ENCODE measurements at places on chromosomes 2 and 18.

- DNase-seq = no peak
Measured at GRCh38 chr18:58052960-58053359, 8.9 kb downstream of the NEDD4L start.

DNA sequence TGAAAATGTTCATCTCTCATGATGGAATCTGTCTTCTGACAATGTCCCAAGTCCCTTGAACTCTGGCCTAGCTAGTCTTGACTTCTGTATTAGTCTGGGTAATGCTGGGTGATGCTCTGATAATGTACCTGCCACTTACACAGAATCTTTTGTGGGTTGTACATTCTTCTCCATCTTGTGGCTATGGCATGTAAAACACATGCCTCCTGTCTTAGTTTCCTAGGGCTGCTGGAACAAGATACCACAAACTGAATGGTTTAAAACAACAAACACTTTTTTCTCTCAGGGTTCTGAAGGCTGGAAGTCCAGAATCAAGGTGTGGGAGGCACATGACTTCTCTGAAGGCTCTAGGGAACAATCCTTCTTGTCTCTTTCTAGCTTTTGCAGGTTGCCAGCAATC lies 57.1 kb downstream of the RAPGEF4 start:
- DNase-seq = no peak

DNA sequence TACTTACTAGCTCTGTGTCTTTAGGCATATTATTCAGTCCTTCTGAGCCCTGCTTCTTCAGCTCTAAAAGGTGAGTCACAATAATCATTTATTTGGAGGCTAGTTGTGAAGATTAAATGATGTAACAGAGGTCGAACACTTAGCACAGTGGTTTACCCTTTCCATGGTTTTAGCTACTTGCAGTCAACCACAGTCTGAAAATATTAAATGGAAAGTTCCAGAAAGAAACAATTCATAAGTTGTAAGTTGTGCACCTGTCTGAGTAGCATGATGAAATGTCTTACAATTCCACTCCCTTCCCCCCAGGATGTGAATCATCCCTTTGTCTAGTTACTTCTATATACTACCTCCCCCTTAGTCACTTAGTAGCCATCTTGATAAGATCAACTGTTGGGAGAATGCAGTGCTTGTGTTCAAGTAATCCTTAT lies 217.6 kb upstream of the THUMPD2 start:
- peak; percentile 9 for DNase-seq

GRCh38 chr18:69961718-69962117 lies 14.0 kb upstream of the CD226 start:
- peak; percentile 69 for DNase-seq

DNA sequence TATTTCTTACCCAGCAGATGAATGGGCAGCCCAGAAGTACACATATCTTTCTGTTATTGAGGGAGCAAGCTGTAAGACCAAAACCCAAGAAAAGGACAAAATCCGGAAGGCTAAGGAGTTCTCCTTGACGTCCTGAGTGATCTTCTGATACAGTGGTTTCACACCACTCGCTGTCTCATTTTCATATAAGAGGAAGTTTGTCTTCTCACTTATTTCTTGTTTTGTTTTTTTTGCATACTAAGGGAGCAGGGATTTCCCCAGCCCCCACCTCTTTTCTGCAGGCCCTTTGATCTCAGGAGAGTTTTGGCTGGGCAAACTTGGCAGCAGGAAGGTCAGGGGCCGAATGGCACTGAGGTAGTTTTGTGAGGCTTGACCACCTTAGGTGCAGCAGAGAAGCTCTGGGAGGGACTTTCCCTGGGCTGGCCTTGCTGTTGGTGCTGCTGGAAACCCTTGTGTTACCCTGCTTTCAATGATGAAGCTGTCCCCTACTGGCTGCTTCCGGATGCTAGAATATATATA lies 13.3 kb downstream of the CHRNA1 start:
- DNase-seq = no peak

DNA sequence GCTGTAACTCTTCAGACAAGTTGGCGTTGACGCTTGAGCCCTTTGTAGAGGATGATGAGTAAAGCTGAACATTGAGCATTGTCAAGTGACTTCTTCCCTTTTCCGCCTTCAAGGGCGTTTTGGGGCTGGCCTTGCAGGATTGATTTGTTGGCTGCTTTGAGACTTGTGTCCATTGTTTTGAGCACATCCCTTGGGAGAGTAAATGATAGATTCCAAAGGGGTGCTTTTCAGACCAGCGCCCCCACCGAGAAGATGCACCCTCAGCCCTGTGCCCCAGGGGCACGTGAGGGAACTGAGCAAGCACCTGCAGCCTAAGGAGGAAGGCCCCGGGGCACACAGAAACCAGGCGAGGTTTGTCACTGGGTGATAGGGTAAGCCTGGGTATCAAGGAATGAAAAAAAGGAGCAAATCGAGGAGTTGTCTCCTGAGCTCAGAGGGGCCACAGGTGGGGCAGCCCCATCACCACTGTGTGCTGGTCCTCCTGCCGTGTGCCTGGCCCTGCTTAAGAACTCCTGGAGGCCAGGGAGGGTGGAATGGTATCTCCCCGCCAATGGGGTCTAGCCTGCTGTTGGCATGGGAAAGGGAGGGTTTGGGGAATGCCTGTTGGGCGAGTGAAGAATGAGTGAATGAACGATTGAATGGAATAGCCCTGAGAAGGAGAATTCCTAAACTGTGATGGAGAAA lies 64.0 kb downstream of the RAB31 start:
- DNase-seq = no peak

- no peak for DNase-seq
Measured at GRCh38 chr2:100509066-100509465, 38.8 kb downstream of the NMS start.

- no peak for DNase-seq
Measured at GRCh38 chr2:233821196-233821595, 33.1 kb downstream of the HJURP start.

DNA sequence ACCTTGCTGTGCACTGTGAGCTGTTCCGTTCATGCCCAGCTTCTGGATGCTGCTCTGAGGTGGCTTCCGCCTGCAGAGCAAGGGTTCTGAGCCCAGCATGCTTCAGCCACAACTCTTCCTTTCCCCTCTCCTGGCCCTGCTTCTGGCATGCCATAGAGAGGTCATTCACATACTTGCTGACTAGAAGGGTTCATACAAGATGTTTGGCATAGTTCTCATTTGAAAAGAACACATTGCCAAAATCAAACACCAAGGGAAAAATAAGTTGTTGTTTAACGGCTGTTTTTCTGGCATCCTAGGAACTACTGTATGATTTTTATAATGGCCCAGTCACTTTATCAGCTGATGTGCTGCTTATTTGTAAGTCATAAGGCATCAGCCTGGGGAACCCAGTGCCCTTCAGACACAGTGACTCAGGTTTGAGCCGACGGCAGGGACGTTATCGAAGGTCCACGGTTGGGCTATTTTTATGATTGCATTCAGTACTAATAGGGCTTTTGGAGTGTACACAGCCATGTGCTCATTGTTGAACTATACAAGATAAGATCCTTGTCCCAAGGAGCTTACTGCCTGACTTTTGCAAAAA lies 53.9 kb upstream of the CTAGE1 start:
- DNase-seq = no peak

GRCh38 chr2:128818248-128818647 lies 499.6 kb upstream of the HS6ST1 start:
- DNase-seq = no peak

- no peak for DNase-seq
Measured at GRCh38 chr2:55766947-55767346, 73.3 kb upstream of the PNPT1 start.

DNA sequence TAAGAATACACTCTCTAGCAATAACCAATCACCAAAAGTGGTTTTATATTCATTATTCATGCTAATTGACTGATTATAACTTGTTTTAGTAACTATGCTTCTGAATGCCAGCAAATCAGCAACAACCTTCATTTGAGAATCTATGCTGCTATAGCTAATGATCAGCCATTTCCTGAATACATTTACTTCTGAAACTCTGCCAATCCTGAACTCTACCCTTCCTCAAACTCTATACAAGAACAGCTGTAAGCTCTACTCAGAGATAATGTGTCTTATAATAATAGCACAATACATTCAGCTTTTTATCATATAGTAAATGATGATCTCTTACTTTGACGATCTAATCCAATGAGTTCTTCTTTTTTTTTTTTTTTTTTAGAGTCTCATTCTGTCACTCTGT lies 85.7 kb upstream of the EPAS1 start:
- no peak for DNase-seq

DNA sequence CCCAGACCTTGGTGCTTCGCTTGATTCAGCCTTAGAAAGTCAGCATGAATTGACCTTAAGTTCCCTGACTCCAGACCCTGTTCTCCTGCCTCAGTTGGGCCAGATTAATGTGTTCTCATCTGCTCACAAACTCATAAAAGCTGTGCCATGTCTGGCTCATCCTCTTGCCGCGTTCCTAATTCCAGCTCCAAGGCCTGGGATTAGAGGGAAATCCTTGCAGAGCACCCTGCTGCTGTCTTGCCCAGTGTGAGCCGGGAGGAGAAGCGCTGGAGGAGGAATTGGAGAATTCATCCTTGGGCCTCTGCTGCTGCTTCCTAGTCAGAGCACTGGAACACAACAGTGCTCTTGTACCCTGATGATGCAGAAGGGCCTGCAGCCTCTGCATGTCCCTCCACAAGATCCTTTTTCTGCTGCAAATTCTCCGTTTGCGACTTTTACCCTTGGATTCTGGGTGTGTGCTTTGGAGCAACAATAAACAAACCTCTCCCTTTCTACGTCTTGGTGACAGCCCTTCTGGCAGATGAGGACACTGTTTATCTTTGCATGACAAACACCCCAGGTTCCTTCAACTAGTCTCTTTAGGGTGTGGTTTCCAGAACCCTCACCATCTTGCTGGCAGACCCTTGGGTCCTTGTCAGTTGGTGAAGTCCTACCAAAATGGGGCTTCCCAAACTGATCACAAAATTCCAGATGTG lies 46.9 kb upstream of the CNGA3 start:
- no peak for DNase-seq

- no peak for DNase-seq
Measured at GRCh38 chr18:76977684-76978232, 154.8 kb downstream of the MBP start.

- DNase-seq = no peak
Measured at GRCh38 chr18:4035521-4035920, 419.6 kb downstream of the DLGAP1 start.

- no peak for DNase-seq
Measured at GRCh38 chr2:232458661-232459418, 2.9 kb downstream of the ALPI start.

GRCh38 chr2:220662431-220662830 lies 909.7 kb downstream of the EPHA4 start:
- no peak for DNase-seq

GRCh38 chr2:134985061-134985460 lies 62.2 kb downstream of the MAP3K19 start:
- DNase-seq = no peak

DNA sequence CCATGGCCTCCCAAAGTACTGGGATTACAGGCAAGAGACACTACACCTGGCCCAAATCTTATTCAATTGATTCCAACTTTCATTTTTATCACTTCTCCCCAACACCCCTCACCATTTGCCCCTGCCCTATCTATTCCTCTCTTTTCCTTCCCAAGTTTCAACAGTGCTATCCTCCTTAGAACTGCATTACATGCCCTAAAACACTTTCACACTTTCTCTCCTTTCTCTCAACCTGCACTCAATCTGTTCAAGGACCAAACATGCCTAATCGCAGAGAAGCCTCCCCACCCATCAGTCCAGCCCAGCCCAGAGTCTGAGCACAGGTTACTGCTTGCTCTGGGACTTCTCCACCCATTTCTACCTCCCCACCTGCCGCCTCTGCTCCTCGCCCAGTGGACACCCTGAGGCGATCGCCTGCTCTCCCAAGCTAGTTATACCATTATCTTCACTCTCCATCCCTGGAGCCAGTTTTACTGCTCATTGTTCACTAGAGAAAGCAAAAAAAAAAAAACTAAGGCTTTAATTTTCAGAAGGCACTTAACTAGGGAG lies 23.7 kb upstream of the DSG1 start:
- DNase-seq = no peak

DNA sequence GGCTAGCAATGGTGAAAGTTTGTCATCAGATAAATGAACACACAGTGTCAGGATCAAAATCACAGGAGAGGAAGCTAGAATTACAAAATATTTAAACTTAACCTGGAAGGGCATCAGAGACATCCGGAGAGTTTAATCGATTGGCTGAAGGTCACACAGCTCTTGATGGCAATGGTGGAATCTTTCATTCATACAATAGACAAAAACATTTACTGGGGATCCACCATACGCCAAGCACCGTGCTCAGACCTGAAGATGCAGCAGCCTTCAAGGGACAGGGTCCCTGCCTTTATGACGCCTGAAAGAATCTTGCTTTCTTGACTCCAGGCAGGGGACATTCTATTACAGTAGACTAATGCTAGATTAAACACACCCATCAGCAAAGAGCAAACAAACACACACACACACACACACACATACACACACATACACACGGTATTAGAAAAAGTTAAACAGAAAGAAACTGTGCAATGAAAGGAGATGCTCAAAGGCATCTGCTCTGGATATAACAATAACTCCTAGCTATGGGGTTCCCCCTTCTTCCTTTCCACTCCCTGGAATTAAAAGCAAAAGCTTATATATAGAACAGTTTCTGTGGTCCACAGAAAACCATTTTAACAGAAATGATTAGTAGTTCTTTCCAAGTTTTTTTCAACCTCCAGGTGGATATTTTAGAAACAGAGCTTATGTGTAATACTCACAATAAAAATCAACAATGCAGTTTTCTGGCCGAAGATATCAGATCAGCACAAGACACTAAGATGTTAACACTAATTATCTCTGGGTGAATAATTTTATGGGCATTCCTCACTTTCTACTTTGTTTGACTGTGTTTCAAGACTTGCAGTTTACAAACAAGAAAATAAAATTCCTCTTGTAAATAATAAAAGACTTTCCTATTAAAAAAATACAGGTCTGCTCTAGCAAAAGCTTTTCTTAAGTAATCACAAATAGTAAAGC lies 151.7 kb downstream of the ANKRD44 start:
- no peak for DNase-seq

DNA sequence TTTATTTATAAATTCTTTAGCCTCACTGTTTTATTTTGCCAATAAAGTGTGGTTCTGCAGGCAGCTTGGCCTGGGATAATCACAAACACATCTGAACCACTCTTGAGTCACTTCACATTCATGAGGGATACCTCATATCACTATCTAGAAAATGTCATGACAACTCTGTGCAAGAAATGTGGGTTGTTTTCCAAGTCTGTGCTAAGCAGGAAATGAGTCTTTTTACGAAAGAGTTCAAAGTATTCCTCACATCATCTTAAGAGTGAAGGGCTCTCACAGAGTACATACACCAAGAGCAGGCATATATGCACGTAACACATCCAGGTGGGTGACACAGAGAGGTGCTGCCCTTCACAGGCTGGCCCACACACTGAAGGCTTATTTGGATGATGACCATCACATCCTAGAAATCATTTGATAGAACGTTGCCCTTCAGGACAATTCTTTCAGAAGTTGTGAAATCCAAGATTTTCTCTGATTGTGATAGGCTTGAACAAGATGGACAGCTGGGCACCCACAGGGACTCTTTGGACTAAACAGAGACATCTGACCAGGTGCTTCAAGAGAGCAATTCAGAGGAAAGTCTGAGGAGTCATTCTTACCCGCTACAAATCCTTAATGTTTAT lies 811.1 kb upstream of the LRATD1 start:
- no peak for DNase-seq

GRCh38 chr2:100285691-100286090 lies 36.6 kb downstream of the LONRF2 start:
- no peak for DNase-seq

GRCh38 chr18:35827275-35827902 lies 145.1 kb upstream of the RMP24 start:
- no peak for DNase-seq

- no peak for DNase-seq
Measured at GRCh38 chr2:88067189-88067588, 436 bp upstream of the SMYD1 start.
